ENCODE measurements at places on chromosomes 12 and 14. TPM values are rescaled to one million over a fixed set of nuclear protein-coding genes. Genes with fewer than 3 reads are reported as not detected.

The INHBC gene
- 0.16 TPM for total RNA-seq

- no peak for DNase-seq
- H3K4me3 ChIP-seq = no peak overlapping the region
- peaks cover 14% of the 10 kb centered on the region for H3K4me1 ChIP-seq
Measured at GRCh38 chr12:52207895-52208294, 16.1 kb upstream of the KRT80 start.

GRCh38 chr12:50590869-50591268 is 86.1 kb downstream of the DIP2B start:
- H3K27ac ChIP-seq = no peak overlapping the region
- H3K4me1 ChIP-seq = peaks cover 14% of the 10 kb centered on the region
- no peak overlapping the region for H3K4me3 ChIP-seq

GRCh38 chr14:69460093-69460701 is 24.3 kb upstream of the PLEKHD1 start:
- peak; percentile 39 for DNase-seq
- no peaks in the 10 kb centered on the region for H3K27me3 ChIP-seq
- no peak overlapping the region for H3K27ac ChIP-seq
- peaks cover 11% of the 10 kb centered on the region for H3K36me3 ChIP-seq

GRCh38 chr12:9992296-9992695 is 6.6 kb downstream of the CLEC1B start:
- H3K27me3 ChIP-seq = no peaks in the 10 kb centered on the region
- H3K36me3 ChIP-seq = no peaks in the 10 kb centered on the region
- no peak overlapping the region for H3K27ac ChIP-seq

DNA sequence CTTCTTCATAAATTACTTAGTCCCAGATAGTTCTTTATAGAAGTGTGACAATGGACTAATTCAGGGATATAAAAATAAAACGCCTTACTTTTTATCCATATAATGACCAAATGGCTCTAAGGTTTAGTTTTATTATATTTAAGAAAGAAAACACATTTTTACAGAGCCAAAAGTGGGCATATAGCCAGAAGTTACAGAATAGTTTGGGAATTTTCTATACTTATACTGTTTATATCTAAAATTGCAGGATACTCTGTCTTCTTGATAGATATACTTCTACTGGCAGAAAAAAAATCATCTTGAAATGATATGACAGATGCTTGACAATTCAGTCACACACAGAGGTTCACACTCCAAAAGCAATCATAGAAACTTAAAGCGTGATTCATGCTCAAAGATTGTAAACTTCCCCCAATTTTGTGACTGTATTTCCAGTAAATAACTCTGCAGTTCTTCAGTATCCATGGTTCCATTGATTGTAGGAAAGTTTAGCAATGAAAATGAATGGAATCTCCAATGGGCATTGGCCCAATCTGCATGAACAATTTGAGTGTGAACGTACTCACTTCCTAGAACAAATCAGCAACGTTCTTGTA is 307.8 kb downstream of the NOVA1 start:
- no peak overlapping the region for H3K27ac ChIP-seq
- peaks cover 10% of the 10 kb centered on the region for H3K4me1 ChIP-seq
- no peak overlapping the region for H3K4me3 ChIP-seq

Data from WTC11 (cell line).